ENCODE measurements at places on chromosomes 13 and 19. TPM values are rescaled to one million over a fixed set of nuclear protein-coding genes. Genes with fewer than 3 reads are reported as not detected.

SMARCA4 gene
- total RNA-seq = 70.7 TPM

DNA sequence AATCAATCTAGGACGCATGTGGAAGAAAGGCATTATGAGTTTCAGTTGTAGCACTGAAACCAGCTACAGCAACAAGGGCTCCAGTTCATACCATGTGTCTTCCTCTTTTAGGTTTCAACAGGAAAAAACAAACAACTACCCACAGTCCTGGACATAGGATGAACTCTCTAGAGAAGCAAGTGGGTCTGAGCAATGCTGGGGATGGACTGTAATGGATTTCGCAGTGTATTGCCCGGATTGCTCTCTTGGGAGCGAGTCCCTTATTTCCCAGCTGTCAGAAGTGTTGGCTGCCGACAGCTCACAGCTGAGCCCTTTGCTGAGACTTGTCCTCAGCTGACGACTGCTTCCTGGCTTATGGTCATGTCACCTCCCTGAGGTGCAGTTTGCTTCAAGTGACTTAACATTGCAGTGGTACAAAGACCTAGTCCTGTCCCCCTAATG, 12.1 kb upstream of the MYCBP2 start:
- DNase-seq = no peak

- no peak for DNase-seq
Observed at GRCh38 chr19:18419699-18420460, 682 bp downstream of the SSBP4 start.

DNA sequence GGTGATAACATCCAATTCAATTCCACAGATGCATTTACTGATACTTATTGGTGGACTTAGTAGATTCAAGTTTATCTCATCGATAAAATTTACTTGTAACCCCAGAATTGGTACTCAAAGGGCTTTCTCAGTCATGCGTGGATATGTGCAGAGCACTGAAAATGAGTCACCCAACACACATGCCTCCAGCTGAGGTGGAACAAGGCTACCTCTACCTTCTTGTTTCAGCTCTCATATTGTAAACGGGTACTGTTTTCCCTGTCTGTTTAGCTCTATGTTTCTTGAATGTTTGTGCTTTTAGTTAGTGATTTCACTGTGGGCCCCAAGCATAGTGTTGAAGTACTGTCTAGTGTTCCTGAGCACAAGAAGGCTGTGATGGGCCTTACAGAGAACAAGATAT, 1.5 kb downstream of the LRRC63 start:
- DNase-seq = no peak

DNA sequence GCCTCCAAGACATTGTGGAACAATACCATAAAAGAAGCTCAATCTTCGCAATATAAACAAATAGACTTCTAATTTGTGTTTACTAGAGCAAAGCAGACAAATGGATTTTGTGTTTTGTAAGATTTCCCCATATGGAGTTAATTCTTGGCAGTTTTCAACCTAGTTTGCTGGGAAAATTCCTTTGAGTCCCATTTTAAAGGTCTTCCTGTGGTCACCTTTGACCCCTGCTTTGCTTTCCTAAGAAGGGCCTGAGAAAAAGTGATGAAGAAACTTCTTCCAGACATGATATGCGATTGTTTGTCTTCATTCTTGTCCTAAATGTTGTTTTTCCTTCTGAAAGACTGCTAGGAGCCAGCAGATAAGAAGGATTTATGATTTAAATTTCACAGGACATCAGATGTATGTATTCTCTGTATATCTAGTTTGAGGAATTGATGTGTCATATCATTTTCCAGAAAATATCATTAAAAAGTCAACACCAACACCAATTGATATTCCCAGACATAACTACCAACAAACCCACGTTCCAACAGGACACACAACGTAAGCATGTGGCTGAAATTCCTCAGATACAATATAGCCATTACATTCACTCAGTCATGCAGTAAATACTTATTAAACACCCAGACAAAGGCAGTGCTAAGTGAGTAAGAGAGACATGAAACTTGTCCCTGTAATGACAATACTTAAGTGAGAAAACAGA, 276.4 kb downstream of the LHFPL6 start:
- DNase-seq = no peak

DNA sequence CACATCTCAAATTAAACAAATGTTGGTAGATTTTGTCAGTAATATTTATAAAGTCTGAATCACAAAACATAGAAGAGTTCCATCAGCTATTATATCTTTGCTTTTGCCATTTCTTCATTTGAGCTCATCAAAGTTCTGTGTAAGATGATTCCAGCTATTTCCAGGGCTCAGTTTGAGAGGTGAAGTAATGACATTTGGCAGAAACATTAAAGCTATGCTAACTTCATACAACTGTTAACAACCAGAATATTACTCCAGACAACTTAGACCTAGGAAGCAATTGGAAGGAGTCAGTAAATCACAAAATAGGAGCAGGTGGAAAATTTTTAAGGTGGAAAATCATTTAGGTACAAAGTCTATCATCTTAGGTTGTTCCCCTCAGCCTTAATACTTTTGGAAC, 76.2 kb upstream of the CSNK1A1L start:
- DNase-seq = no peak
